K562 (cell line): ENCODE measurements at places on chromosomes 12 and 14. TPM values are rescaled to one million over a fixed set of nuclear protein-coding genes. Genes with fewer than 3 reads are reported as not detected.

GRCh38 chr12:53589423-53589822 is 36.8 kb downstream of the ATF7 start:
- no peak for DNase-seq

GRCh38 chr12:54330442-54330841 is 5.5 kb downstream of the COPZ1 start:
- DNase-seq, result no peak

HHIPL1 gene
- polyA plus RNA-seq, result not detected in 2 replicates

DNA sequence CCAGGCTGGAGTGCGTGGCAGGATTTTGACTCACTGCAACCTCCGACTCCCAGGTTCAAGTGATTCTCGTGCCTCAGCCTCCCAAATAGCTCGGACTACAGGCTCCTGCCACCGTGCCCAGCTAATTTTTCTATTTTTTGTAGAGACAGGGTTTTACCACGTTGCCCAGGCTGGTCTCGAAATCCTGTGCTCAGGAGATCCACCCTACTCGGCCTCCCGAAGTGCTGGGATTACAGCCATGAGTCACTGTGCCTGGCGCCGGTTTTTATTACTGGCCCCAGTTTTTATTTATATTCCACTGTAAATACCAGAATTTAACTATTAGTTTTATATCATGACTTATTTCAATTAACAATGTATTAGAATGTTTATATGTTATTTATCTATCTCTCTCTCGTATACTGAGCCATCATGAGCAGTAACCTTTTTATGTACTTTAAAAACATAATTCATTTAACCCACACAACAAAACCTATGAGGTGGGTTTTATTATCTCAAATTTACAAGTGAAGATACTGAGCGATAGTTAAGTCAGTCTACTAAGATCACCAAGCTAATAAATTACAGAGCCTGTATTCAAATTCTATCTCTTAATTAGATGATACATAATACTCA is 47.8 kb downstream of the HECTD1 start:
- no peak for DNase-seq

- no peak for DNase-seq
Measured at GRCh38 chr12:46553911-46554310, 181.3 kb upstream of the SLC38A2 start.

NOXRED1 gene
- 0.15 and 0.47 TPM in 2 replicates for polyA plus RNA-seq

GRCh38 chr12:164207-164606 is 49.8 kb downstream of the SLC6A12 start:
- peak; percentile 19 for DNase-seq

GRCh38 chr12:65016881-65017650 is 104.0 kb downstream of the WIF1 start:
- no peak for DNase-seq

GRCh38 chr12:79402606-79403005 is 288.2 kb downstream of the PAWR start:
- DNase-seq, result no peak

RNU4-1 gene
- polyA plus RNA-seq, result not detected in 2 replicates

ERC1 gene
- 2.5 and 3.2 TPM in 2 replicates for polyA plus RNA-seq

CCDC196 gene
- polyA plus RNA-seq, result not detected in 2 replicates

DNA sequence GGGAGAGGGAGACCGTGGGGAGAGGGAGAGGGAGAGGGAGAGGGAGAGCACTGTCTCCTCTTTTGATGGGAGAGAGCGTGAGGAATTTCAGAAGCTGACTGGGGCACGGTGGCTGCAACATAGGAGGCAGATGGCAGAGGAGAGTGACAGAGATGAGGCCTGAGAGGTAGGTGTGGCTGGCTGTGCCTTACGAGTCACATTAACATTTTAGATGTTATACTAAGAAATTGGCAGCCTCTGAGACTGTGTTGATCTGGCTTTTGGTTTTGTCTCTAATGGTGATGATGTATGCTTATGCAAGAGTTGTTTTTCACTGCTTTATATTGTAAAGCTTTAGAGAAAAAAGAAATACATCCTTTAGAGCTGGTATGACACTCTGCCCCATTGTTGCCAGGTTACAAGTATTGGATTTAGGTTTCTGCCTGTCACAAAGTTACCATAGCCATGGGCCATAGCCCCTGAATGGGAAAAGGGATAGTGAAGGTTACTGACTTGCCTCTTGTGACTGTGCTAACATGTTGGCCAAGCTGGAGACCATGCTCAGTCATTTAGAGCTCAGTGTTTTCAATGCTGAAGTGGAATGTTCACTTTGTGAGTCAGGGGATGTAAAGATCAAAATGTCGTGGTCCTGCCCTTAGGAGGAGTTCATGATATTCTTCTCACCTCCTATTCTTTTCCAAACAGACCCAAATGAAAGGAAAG is 186.2 kb downstream of the SYNE2 start:
- DNase-seq, result no peak

GRCh38 chr12:112875608-112876007 is 31.2 kb upstream of the OAS1 start:
- no peak for DNase-seq

GRCh38 chr14:67889455-67889854 is 69.9 kb downstream of the RAD51B start:
- no peak for DNase-seq

A2M gene
- polyA plus RNA-seq, result not detected in 2 replicates

REP15 gene
- not detected in 2 replicates for polyA plus RNA-seq

GRCh38 chr12:124053851-124054250 is 80.8 kb downstream of the ZNF664 start:
- peak; percentile 43 for DNase-seq

TPH2 gene
- not detected in 2 replicates for polyA plus RNA-seq

SENP1 gene
- 20.5 and 26.5 TPM in 2 replicates for polyA plus RNA-seq

CCDC198 gene
- not detected in 2 replicates for polyA plus RNA-seq

L2HGDH gene
- 11.8 and 12.0 TPM in 2 replicates for polyA plus RNA-seq

DNA sequence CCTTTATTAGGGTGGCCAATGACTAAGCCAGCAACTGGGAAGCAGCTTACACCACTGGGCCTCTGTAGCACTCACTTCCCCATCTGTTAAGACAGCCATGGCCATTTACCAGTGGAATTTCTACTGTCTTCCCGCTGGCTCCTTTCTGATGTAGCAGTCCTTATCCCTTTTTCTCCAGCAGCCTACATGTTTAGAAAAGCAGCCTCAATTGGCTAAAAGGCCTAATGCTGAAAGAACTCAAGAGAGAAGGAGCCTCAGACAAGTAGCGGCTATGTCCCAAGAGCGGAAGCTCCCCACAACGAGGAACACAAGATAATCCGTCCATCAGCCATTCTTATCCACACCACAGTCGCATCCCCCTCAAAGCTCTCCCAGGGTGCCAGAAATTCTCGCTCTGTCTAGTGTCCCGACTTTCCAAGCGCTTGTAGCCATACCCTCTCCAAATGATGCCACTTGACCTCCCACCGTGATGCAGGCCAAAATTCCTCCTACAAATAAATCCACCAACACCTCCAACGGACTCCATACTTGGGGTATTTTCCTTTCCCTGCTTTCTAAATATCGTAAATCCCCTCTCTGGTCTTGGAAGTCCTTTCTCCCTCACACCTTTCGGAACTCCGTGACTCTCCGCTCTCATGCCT is 624 bp downstream of the M6PR start:
- DNase-seq, result peak; percentile 50

GRCh38 chr14:96592591-96593386 is 90.6 kb downstream of the PAPOLA start:
- DNase-seq, result peak; percentile 92

- no peak for DNase-seq
Measured at GRCh38 chr12:110058875-110059615, 10.7 kb upstream of the C12orf76 start.

- DNase-seq, result no peak
Measured at GRCh38 chr14:104879983-104880565, 15.0 kb downstream of the CEP170B start.

GRCh38 chr14:52740751-52741150 is 10.8 kb downstream of the STYX start:
- DNase-seq, result no peak

DNA sequence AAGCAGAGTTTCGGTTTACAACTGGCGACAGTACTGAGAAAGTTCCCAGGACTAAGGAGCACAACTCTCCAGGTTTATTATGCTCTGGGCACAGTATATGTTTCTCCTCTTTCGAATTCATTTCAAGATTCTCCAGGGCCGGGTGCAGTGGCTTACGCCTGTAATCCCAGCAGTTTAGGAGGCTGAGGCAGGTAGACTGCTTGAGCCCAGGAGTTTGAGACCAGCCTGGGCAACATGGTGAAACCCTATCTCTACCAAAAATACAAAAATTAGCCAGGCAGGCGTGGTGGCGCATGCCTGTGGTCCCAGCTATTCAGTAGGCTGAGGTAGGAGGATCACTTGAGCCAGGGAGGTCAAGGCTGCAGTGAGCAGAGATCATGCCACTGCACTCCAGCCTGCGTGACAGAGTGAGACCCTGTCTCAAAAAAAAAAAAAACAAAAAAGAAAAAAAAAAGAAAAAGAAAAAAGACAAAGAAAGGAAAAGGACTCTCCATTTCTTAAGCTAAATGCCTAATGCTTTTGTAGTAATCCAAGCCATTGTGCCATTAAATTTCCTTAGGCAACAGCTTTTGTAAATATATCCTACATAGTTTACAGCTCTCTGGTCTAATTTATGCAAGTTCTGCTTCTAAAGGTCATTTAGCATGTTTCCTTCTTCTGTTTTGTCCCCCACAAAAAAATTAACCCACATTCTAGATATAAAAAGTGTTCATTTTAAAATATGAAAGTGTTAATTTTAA is 34.8 kb downstream of the ATL1 start:
- no peak for DNase-seq

- DNase-seq, result no peak
Measured at GRCh38 chr14:28468191-28469151, 298.1 kb upstream of the FOXG1 start.

RFX4 gene
- not detected in 2 replicates for polyA plus RNA-seq

DNA sequence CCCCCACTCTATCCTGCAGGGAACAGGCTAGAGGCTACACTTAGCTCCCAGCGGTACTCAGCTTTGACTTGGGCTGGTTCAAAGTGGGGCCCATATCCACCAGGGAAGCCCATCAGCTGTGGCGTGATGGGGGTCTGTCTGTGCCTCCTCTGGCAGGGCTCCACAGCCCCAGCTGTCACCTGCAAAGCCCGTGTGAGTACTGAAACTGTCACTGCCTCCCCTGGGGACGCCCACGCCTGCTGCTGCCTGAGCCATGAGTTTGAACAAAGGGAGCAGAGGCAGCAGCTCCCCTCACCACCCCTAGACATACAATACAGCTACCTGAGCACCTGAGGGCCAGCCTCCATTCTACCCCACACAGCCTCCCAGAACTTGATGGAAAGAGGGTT is 5.0 kb downstream of the REM2 start:
- DNase-seq, result peak; percentile 32

GRCh38 chr12:79897617-79898016 is 37.3 kb downstream of the PPP1R12A start:
- no peak for DNase-seq

GRCh38 chr12:120265473-120266179 is at the start of gene PXN:
Gene PXN, minus strand, starts transcription at chr12:120265730. Its CDS starts 101 bp downstream, at chr12:120265629.
- DNase-seq, result peak; percentile 96

NFYB gene
- polyA plus RNA-seq, result 25.0 and 27.8 TPM in 2 replicates

DNA sequence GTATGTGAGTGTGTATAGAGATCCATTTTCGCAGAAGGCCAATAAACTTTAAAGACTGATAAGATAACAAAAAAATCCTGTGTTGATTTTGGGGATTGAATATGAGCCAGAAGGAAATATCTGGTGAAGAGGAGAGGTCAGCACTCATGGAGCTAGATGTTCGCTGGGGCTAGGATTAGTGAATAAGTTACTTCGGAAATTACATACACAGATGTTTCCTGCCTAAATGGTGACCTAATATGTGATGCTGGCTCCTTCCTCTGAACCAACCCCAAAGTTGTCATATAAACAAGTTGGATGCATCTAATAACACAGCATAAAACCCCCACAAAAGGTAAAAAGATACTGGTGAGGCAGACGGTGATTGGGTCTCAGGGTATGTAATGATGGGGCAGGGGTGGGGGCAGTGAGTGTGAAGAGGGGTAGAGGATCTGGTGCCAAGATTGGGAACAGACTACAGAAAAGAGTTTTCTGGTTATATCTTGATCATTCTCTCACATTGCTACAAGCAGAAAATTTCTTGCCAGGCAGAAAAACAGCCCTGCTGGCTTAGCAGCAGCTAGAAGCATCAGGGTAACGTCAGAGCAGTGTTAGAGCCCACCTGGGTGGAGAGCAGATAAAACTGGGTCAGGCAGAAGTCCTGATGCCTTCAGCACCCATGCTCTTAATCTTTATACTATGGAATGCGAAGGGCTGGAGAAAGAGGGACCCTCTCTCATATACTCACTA is 140.4 kb upstream of the GZMB start:
- no peak for DNase-seq

GRCh38 chr14:30961330-30961729 is 64.1 kb upstream of the AP4S1 start:
- DNase-seq, result no peak

- DNase-seq, result peak; percentile 35
Measured at GRCh38 chr12:130775953-130776856, 60.1 kb upstream of the RIMBP2 start.

DNA sequence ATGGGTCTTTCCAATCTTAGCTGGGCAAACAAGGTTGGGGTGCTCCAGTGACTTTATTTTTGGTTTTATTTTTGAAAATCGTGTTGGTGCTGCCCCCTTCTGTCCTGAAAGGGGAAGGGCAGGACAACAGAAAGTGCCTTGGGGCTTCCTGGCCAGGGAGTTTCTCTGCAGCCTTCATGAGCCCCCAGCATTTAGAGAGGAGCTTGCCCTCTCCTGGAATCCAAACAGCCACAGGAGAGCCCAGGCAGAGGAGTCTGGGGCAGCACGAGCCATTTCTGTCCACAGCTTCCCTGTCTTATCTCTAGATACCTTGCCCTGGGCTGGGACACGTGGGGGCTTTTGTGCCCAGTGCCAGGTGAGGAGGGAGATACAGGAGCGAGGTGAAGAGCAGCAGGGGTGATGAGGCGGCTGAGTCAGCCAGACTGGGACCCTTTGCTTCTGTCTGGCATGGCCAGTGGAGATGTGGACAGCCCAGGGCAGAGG is 4.4 kb upstream of the C1RL start:
- peak; percentile 34 for DNase-seq

- no peak for DNase-seq
Measured at GRCh38 chr12:117149431-117149830, 40.8 kb downstream of the FBXO21 start.

C12orf43 gene
- polyA plus RNA-seq, result 22.2 and 25.2 TPM in 2 replicates

DNA sequence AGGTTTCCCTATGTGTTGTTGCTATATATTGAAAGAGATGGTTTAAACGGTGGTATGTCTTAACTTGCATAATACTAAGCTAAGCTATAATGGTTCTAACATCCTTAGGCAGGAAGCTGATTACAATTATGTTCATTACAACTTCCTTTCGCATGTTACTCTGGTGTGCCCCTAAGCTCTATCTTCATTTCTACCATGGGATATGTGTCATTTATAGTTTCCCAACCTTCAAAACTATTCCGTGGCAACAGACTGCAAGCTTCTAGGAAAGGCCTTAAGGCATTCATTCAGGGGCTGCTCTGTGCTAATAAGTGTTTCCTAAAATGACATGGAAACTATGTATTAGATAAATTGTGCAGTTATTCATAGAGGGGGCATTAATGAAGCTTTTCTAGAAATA is 294.6 kb downstream of the GXYLT1 start:
- DNase-seq, result no peak

DNA sequence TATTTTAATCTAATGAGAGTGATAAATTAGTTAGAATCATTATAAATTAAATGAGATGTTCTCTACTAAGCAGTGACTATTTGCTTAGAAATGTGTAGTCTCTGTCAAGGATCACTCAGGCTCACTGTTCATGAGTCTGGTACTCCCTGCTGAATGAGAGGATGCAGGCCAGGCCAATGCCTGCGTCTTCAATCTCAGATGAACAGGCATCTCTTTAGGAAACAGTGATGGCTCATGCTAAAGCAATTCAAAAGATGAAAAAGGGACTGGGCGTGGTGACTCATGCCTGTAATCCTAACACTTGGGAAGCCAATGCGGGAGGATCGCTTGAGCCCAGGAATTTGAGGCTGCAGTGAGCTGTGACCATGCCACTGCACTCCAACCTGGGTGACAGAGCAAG is 106.8 kb downstream of the ZFC3H1 start:
- no peak for DNase-seq

TAS2R50 gene
- 0.36 TPM in 1 of 2 replicates, not detected in the other for polyA plus RNA-seq
